ENCODE measurements at places on chromosomes 16 and 17.

DNA sequence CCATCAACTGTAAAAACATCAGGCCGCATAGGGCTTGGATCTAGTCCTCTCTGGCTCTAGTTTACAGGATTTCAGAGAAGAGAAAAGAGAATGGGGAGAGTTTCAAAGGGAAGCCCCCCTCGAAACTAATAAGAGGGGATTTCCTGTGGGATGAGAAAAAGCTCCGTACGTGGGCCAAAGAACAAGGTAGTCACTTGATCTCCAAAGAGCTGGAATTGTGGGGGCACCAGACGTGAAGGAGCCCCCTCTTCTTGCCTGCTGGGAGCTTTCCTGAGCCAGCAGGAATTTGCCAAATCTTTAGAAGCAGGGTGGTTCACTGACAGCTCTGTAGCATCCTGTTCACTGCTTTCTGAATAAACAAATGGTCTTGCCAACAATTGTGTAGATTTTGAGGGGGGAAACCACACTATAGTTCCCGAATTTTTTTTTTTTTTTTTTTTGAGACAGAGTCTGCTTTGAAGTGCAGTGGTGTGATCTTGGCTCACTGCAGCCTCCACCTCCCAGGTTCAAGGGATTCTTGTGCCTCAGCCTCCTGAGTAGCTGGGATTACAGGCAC is 7.0 kb upstream of the TMIGD1 start:
- DNase-seq = no peak

GRCh38 chr17:43768382-43768781 is 9.8 kb upstream of the SOST start:
- no peak for DNase-seq

- DNase-seq = no peak
Observed at GRCh38 chr17:68498479-68499326, 13.5 kb upstream of the PRKAR1A start.

DNA sequence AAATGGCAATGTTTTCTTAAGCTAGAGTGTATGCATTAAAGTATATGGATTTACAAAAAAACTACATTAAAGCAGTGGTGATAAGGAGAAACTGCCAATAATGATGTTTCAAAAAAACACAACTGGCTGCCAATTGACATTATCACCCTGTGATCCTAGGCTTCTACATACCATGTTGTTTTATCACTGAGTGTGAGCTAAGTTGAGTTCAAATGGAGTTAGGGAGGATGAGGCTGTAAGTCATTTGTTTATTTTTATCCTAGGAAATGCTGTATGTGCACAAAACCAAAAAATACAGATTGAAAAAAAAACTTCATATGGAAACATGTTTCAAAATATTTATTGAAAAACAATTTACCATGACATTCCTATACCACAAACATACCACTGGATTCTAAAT is 22.9 kb downstream of the CHCT1 start:
- DNase-seq = no peak

- no peak for DNase-seq
Observed at GRCh38 chr17:29885031-29885640, 44.9 kb downstream of the SSH2 start.

Measured in HFF-Myc (cell line).